ENCODE measurements at places on chromosomes 13 and 19.

DNA sequence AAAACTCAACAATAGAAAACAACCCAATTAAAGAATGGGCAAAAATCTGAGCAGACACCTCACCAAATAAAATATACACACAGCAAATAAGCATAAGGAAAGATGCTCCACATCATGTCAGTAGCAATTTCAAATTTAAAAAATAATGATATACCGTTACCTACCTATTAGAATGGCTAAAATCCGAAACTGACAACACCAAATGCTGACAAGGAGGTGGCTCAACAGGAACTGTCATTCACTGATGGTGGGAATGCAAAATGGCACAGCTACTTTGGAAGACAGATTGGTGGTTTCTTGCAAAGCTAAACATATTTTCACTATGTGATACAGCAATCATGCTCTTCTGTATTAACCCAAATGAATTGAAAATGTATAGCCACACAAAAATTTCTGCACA, 9.1 kb downstream of the CYP2A13 start:
- no peak overlapping the region for H3K4me3 ChIP-seq
- H3K27me3 ChIP-seq, result peaks cover 2% of the 10 kb centered on the region
- no peak overlapping the region for H3K27ac ChIP-seq
- no peak for DNase-seq
- H3K36me3 ChIP-seq, result no peaks in the 10 kb centered on the region

- H3K4me3 ChIP-seq, result no peak overlapping the region
- DNase-seq, result no peak
- H3K27ac ChIP-seq, result no peak overlapping the region
- H3K4me1 ChIP-seq, result no peaks in the 10 kb centered on the region
Observed at GRCh38 chr13:82147526-82147925, 1734.7 kb downstream of the SLITRK1 start.

GRCh38 chr19:12230751-12231733, 63.6 kb downstream of the ZNF44 start:
- no peak for DNase-seq
- H3K4me1 ChIP-seq, result no peaks in the 10 kb centered on the region
- no peak overlapping the region for H3K4me3 ChIP-seq

- DNase-seq, result no peak
- no peaks in the 10 kb centered on the region for H3K4me1 ChIP-seq
- no peak overlapping the region for H3K27ac ChIP-seq
- H3K36me3 ChIP-seq, result peaks cover 35% of the 10 kb centered on the region
Observed at GRCh38 chr19:47673426-47673825, 39.8 kb upstream of the EHD2 start.

GRCh38 chr13:110225609-110226574, 81.1 kb downstream of the COL4A1 start:
- H3K27ac ChIP-seq, result peak overlapping the region; percentile 56
- H3K27me3 ChIP-seq, result no peaks in the 10 kb centered on the region
- H3K36me3 ChIP-seq, result no peaks in the 10 kb centered on the region
- H3K4me3 ChIP-seq, result no peak overlapping the region
- peaks cover 21% of the 10 kb centered on the region for H3K4me1 ChIP-seq

- no peak overlapping the region for H3K27ac ChIP-seq
- peaks cover 14% of the 10 kb centered on the region for H3K4me1 ChIP-seq
- no peak for DNase-seq
- H3K4me3 ChIP-seq, result no peak overlapping the region
- H3K36me3 ChIP-seq, result peaks cover 21% of the 10 kb centered on the region
Observed at GRCh38 chr13:113787694-113788093, 28.7 kb downstream of the TMEM255B start.

DNA sequence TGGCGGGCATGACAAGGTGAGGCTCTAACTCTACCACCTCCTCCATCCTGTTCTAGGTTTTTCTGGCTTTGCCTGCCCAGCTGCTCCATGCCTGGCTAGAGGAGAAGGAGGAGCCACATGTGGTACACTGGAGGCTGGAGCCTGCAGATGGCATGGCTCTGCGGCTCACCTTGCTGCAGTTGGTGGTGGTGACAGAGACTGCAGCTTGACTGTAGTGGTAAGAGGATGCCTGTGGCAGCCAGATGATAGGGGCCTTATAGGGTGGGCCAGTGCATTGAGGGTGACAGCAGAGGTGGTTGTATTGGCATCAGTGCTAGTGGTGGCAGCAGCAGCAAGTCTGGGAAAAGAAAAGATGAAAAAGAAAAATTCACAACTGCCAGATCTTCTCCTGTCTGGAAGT, 146.2 kb downstream of the TNFRSF19 start:
- H3K36me3 ChIP-seq, result no peaks in the 10 kb centered on the region
- no peak overlapping the region for H3K27ac ChIP-seq
- H3K4me1 ChIP-seq, result no peaks in the 10 kb centered on the region
- no peak overlapping the region for H3K4me3 ChIP-seq

DNA sequence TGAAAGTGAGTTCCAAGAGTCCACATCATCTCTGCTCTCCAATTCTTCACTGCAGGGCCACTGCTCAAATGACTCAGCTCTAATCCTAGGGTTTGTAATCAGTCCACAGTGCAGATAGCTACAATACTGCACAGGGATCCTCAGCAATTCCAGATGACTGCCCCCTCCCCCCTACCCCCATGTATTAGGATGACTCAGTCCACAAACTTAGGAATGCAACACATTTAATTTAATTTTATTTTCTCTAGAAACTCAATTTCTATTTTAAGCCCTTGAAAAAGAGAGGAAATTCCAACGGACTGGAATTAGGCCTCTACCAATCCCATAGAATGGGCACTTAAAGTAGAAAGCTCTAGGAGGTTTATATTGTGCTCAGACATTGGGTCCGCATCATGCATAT, 173.8 kb upstream of the SOX21 start:
- no peak for DNase-seq
- no peaks in the 10 kb centered on the region for H3K4me1 ChIP-seq
- no peaks in the 10 kb centered on the region for H3K36me3 ChIP-seq
- no peak overlapping the region for H3K4me3 ChIP-seq
- H3K27ac ChIP-seq, result no peak overlapping the region

DNA sequence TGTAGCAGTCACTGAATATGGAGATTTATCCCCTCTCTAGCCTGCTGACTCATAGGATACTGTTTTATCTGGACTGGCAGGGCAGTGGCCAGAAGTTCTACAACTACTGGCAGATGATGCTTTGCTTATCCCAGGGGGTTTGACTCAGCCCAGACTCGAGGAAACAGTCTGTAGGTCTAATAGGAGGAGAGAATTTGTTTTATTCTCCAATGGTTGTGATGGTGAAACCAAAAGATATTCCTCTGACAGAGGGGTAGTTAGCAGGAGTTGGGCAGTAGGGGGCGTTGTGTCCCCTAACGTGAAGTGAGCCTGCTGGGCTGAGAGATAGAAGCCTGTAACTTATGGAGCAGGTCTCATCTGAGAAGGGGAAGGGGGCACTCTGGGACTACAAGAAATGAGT, 74.9 kb downstream of the WTIP start:
- no peaks in the 10 kb centered on the region for H3K36me3 ChIP-seq
- H3K4me3 ChIP-seq, result no peak overlapping the region

DNA sequence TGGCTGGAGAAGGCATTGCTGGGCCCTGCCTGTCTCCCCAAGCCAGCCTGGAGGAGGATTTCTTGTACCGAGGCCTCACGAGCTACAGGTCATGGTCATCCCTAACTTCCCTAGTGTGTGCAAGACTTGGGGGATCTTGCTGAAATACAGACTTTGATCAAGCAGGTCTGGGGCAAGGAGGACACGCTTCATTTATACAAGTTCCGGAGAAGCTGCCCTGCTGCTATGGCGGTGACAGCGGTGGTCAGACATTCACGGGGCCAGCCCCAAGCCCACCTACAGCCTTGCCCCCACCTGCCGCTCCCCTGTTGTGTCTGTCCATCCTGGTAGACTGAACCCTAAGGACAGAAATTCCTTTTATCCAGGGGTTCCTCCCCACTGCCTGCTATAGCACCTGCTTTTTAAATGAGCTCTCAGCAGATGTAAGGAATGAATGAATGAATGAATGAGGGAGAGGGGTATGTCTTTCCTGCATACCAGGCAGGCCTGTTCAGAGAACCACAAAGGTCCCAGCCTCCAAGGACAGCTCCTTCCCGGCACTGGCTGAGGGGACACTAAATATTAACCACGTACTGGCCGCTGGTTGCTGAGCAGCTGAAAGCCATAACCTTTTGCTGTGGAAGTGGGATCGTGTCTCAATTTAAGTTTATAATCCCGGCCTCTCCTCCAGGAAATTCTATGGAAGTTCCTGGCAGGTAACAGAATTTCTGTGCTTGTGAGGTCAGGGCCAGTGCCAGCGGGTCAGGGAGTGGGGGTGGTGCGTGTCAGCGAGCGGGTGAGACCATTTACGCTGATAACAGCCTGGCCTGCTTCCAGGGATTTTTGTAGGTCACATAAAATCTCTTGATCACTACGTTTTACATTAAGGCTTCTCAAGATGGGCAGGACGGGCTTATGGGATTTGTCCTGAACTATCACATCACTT, 27.1 kb downstream of the TSSK6 start:
- no peaks in the 10 kb centered on the region for H3K36me3 ChIP-seq
- H3K4me3 ChIP-seq, result no peak overlapping the region
- peak overlapping the region; percentile 76 for H3K27ac ChIP-seq
- peak; percentile 47 for DNase-seq
- H3K27me3 ChIP-seq, result no peaks in the 10 kb centered on the region

- no peak overlapping the region for H3K4me3 ChIP-seq
- DNase-seq, result no peak
- no peak overlapping the region for H3K27ac ChIP-seq
- H3K4me1 ChIP-seq, result peaks cover 5% of the 10 kb centered on the region
- H3K27me3 ChIP-seq, result no peaks in the 10 kb centered on the region
- H3K36me3 ChIP-seq, result no peaks in the 10 kb centered on the region
Observed at GRCh38 chr13:50467156-50468110, 376.1 kb downstream of the DLEU7 start.

DNA sequence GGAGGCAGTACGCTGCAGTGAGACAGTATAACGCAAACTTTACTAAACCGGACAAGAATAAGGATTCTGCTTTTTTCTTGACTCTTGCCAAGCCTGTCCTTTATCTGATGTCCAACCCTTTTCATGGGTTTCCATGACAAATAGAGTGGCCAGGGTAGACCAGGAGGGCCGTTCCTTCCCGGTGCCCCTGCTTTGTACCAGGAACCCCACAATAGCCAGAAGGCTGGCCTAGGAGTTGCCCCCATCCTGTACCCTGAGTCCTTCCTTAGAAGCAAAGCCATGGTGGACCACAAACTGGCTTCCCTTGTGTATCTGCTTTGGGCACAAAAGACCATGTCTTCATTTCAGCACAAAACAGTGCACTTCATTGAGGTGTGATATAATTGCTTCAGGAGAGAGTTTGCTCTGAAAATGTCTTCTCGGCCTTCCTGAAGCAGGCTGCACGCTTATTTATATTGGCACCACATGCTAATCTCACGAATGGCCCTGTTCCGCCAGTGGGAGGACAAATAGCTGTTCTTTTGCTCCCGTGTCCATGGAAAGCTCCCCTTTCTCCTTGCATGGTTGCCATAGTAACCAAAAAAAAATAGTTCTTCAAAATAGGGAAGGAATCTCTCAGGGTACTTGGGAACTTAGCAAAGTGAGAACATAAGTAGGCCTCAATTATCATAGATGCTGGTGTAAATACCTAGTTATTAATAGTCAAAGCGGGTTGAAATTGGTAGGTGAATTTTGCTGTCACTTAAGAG, 222.1 kb downstream of the ZIC5 start:
- H3K27ac ChIP-seq, result no peak overlapping the region
- H3K4me1 ChIP-seq, result no peaks in the 10 kb centered on the region
- DNase-seq, result no peak
- no peaks in the 10 kb centered on the region for H3K36me3 ChIP-seq

DNA sequence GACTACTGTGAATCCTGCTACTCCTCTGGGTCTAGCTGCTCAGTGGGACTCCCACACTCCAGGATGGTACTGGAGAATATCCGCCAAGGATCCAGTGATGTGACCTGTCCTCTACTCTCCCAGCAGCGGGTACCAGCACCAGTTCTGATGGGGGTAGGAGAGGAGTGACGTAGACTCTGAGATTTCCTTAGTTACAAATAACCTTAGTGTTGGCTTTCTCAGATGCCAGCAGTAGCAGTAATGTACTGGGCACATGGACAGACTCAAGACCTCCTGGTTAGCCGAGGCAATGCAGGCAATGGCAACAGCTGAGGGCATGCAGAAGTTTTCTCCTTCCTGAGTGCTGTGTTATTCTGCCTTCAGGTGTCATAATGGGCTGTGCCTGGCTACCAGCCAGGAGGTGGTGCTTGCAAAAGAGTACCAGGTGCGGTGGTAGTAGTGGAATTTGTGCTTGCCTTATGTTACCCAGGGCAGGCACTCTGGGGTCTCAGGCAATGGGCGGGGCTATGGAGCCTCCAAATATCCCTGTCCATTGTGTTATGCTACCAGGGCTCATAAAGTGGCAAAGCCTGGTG, 105.3 kb upstream of the KLF5 start:
- H3K4me3 ChIP-seq, result no peak overlapping the region
- H3K36me3 ChIP-seq, result no peaks in the 10 kb centered on the region
- no peaks in the 10 kb centered on the region for H3K27me3 ChIP-seq
- no peaks in the 10 kb centered on the region for H3K4me1 ChIP-seq
- H3K27ac ChIP-seq, result no peak overlapping the region

DNA sequence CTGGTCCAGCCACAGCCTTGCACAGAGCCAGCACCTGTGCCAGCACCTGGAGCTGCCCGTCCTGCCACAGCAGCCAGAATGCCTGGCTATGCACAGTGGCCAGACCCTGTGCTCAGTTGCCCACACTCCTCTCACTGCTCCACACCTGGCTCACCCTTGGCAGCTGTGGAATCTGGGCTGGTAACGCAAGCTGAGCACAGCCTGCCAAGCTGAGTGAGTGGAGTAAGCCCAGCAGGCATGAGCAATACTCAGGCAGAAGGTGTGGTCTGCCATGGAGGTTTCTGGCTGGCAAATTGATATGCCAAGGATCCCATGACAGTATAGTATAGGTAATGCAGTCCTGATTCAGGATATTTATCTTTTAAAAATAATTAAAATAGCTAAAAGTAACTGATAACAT, 122.2 kb downstream of the PCDH9 start:
- H3K4me3 ChIP-seq, result no peak overlapping the region
- H3K27ac ChIP-seq, result no peak overlapping the region
- no peaks in the 10 kb centered on the region for H3K27me3 ChIP-seq
- no peaks in the 10 kb centered on the region for H3K4me1 ChIP-seq

- no peak for DNase-seq
- H3K27ac ChIP-seq, result no peak overlapping the region
- no peak overlapping the region for H3K4me3 ChIP-seq
- H3K36me3 ChIP-seq, result no peaks in the 10 kb centered on the region
- H3K4me1 ChIP-seq, result peaks cover 3% of the 10 kb centered on the region
- H3K27me3 ChIP-seq, result peaks cover 6% of the 10 kb centered on the region
Observed at GRCh38 chr13:95378603-95379002, 77.4 kb upstream of the ABCC4 start.

- H3K27me3 ChIP-seq, result no peaks in the 10 kb centered on the region
- DNase-seq, result no peak
- no peaks in the 10 kb centered on the region for H3K4me1 ChIP-seq
- no peaks in the 10 kb centered on the region for H3K36me3 ChIP-seq
Observed at GRCh38 chr13:44649104-44649428, 72.9 kb upstream of the TSC22D1 start.

- no peaks in the 10 kb centered on the region for H3K27me3 ChIP-seq
- no peak for DNase-seq
- no peak overlapping the region for H3K4me3 ChIP-seq
- H3K36me3 ChIP-seq, result peaks cover 6% of the 10 kb centered on the region
- no peaks in the 10 kb centered on the region for H3K4me1 ChIP-seq
- no peak overlapping the region for H3K27ac ChIP-seq
Observed at GRCh38 chr19:43847246-43847645, 20.1 kb downstream of the ZNF283 start.

Data from endothelial cell of umbilical vein (primary cell).